ENCODE measurements at places on chromosomes 5 and 9.

- peak; percentile 57 for DNase-seq
Observed at GRCh38 chr9:136409557-136410455, 608 bp downstream of the ENTR1 start.

DNA sequence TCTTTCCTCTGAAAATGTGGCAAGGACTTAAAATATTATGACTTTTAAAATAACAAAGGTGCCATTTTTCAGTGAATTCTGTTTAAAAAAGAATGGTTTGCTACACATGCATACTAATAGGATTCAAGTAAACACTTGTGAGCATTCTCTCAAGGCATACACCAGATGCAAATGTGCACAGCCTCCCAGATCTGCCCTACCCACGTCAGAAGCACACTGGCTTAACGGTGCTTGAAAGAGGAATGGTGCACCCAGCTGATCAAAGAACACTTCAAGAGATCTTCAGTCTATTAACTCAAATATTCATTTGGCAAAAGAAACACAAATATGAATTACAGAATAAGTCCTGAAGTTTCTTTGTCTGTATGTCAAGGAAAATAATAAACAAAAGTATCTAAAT is 15.8 kb downstream of the GABRB2 start:
- no peak for DNase-seq

DNA sequence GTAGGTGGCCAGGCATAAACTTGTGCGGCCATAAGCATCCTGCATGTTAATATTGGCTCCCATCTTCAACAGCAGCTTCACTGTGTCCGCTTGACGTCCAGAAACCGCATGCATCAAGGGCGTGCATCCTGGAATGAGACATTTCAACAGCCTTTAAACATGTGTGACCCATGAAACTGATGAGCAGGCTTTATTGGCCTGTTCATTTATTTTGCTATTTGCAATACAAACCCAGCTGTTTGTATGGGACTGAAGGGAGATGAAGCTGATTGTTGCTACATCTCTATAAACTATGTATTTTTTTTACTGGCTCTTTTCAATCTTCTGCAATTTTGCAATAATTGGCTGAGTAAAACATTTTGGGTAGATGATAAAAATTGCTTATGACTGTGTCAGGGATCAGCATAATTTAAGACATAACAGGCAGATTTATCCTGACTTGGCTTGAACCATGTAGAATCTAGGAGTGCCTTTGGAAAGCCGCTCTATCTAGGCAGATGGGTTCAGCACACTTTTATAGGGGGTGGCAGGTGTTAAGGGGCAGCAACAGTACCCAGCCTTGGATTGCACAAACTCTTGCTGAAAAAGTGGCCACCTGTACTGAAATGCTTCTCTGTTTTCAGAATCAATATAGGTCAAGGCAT is 56.9 kb downstream of the ANKRD55 start:
- no peak for DNase-seq

DNA sequence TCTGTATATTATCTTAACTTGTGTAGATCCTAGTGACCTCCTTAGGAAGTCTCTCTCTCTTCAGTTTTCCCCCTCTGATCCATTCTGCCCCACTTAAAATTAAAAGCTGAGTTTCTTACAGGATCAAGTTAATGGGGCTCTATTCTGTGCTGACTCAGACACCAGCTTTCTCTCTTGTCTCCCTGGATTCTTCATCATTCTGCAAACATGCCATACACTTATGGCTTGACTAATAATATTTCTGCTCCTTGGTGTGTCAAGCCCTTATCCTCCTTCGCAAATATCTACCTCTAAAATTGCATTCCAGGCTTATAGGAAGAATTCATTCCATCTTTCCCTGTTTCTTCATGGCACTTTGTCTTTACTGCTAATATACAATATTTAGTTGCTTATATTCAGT is 18.1 kb downstream of the LRRC70 start:
- DNase-seq = no peak

DNA sequence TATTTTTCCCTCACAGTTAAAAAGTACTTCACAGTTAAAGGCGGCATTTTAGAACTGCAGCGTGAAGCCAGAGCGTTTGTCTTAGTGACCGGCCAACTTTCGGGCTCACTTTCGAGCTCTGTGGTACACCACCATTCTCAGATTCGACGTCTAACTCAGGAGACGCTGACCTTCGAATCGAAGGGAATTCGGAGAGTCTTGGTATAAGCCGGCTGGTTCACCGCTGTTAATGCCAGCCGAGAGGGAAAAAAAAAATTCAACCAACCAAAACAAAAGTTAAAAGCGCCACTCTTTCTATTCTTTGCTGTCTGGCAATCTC is 544 bp upstream of the SNX24 start:
- DNase-seq = no peak
